ENCODE measurements at places on chromosomes 1 and 21. TPM values are rescaled to one million over a fixed set of nuclear protein-coding genes. Genes with fewer than 3 reads are reported as not detected.

DNA sequence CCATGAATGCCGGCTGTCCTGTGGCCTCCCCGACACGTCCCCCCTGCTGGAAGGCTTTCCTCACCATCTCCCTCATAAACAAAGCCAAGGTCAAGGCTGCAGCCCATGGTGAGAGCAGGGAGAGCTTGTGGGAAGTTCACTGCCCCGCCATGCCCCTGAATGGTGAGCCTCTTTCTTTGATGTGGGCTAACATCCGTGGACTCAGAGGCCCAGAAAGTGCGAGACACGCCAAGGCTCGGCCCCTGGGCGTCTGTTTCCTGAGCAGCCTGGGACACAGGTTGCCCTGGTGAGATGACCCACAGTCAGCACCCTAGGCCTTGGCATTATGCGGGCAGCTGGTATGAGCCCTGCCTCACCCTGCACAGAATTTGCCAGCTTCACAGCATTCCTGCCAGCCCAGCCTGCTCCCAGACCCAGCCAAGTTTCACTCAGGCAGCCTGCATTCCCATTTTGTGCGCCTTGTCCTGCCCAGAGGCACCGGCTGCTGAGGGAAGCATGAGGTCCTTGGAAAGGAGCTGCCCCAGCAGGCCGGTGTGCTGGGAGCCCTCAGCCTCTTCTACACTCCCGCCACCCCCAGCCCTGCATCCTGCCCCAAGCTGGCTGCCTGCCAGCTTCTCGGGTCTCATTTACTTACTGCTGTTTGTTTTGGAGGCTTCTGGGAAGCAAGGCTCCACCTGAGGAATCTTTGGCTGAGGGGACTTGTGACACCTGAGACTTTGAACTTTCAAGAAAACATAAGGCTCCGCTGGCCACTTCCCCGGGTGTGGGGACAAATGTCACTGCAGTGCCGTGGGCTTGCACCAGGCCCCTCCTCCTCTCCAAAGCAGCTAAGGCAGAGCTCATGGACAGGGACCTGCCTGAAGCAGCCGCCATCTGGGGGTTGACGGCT is 31.9 kb downstream of the NEK2 start:
- no peak overlapping the region for H3K4me3 ChIP-seq
- H3K27me3 ChIP-seq = peaks cover 2% of the 10 kb centered on the region
- no peaks in the 10 kb centered on the region for H3K36me3 ChIP-seq
- no peak for DNase-seq

- no peaks in the 10 kb centered on the region for H3K36me3 ChIP-seq
- H3K27me3 ChIP-seq = no peaks in the 10 kb centered on the region
- DNase-seq = no peak
- no peak overlapping the region for H3K4me3 ChIP-seq
- H3K4me1 ChIP-seq = no peaks in the 10 kb centered on the region
These were observed 19.8 kb downstream of the SPRTN start for GRCh38 chr1:231357831-231358354.

DNA sequence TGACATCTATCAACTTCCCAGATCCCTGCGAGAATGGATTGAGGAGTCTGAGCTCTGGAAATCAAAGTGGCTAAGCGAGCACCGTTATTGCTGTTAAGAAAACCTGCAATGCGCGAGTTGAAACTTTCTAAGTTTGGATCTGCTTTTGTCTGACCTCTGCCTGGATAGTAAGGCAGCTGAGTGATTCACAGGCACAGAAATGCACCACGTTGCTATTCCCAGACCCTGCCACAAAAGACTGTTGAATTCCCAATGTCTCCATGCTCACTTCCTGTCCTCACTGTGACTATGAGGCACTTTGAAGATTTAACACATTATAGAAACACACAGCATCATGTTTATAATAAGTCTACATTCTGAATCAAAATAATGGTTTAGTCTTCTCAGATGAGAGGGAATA is 27.1 kb upstream of the CNIH3 start:
- H3K36me3 ChIP-seq = peaks cover 4% of the 10 kb centered on the region
- DNase-seq = no peak
- H3K27ac ChIP-seq = no peak overlapping the region
- no peaks in the 10 kb centered on the region for H3K4me1 ChIP-seq
- no peak overlapping the region for H3K4me3 ChIP-seq

GRCh38 chr1:39047374-39048229 is 21.5 kb downstream of the NDUFS5 start:
- no peak overlapping the region for H3K27ac ChIP-seq
- H3K4me1 ChIP-seq = peaks cover 6% of the 10 kb centered on the region
- H3K4me3 ChIP-seq = no peak overlapping the region
- H3K36me3 ChIP-seq = no peaks in the 10 kb centered on the region
- no peak for DNase-seq
- H3K27me3 ChIP-seq = peaks cover 4% of the 10 kb centered on the region

DNA sequence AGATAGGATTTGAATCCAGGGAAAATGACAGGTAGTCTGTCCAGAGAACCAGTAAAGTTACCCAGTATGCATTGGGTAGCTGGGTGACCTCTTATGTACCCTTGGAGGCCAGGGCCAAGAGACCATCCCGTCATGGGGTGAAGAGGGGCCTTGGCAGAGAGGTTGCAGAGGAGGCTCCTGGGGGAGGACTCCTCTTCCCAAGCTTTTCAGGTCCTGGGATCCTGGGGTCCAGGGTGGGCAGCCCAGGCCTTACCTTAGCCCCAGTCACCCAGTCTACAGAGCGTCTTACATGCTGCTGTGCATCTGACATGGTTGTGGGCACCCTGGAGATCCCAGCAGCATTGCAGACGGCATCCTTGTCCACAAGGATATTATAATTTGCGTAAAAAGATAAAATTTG is 14.0 kb downstream of the PMF1 start:
- H3K4me1 ChIP-seq = peaks cover 10% of the 10 kb centered on the region
- H3K27me3 ChIP-seq = peaks cover 2% of the 10 kb centered on the region
- H3K4me3 ChIP-seq = no peak overlapping the region
- H3K27ac ChIP-seq = no peak overlapping the region
- no peak for DNase-seq
- no peaks in the 10 kb centered on the region for H3K36me3 ChIP-seq

DNA sequence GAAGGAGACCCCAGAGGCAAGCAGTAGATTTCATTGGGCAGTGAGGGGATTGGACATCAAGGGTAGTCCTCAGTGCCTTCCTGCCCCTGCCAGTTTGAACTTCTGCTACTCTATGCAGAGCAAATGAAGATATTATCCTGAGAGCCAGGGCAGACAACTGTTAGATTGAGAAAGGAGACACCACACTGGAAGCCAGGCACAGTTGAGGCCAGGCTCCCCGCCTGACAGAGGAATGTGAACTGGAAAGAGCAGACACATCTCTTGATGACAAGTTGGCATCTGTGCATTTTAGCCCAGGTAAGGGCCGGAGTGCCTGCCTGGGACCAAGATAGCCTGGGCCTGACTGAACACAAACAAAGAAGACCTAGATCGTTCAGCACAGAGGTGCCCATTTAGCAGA is 16.0 kb downstream of the SH3BGR start:
- no peaks in the 10 kb centered on the region for H3K27me3 ChIP-seq
- H3K27ac ChIP-seq = no peak overlapping the region
- H3K4me3 ChIP-seq = no peak overlapping the region
- H3K36me3 ChIP-seq = no peaks in the 10 kb centered on the region

Gene PTGER3
- total RNA-seq = 0.29 TPM

Gene FCRL4
- total RNA-seq = not detected

Gene DMBX1
- not detected for total RNA-seq

Data from glutamatergic neuron (in vitro differentiated cells).